H9 (cell line): ENCODE measurements at places on chromosomes 11 and 22. TPM values are rescaled to one million over a fixed set of nuclear protein-coding genes. Genes with fewer than 3 reads are reported as not detected.

The NRXN2 gene
- 3.9 and 4.8 TPM in 2 replicates for total RNA-seq

The KCNJ4 gene
- 0.88 and 0.92 TPM in 2 replicates for total RNA-seq

The GLB1L3 gene
- total RNA-seq, result 11.2 and 11.7 TPM in 2 replicates

The TRIM49B gene
- total RNA-seq, result not detected in 2 replicates

The ATG16L2 gene
- total RNA-seq, result 17.3 and 18.2 TPM in 2 replicates

The NXPE1 gene
- total RNA-seq, result not detected in 2 replicates

The FAM227A gene
- 3.6 and 4.2 TPM in 2 replicates for total RNA-seq

The PRR33 gene
- total RNA-seq, result not detected in 2 replicates

The ACO2 gene
- 64.9 and 66.6 TPM in 2 replicates for total RNA-seq

The SCT gene
- total RNA-seq, result 1.8 and 2.3 TPM in 2 replicates

The CASP5 gene
- not detected in 2 replicates for total RNA-seq

The GRAP2 gene
- total RNA-seq, result not detected in 2 replicates

The OR6X1 gene
- total RNA-seq, result not detected in 2 replicates

The TREH gene
- not detected in 2 replicates for total RNA-seq

The RBMXL2 gene
- not detected in 2 replicates for total RNA-seq

The MOV10L1 gene
- total RNA-seq, result not detected in 2 replicates

The THRSP gene
- not detected in 2 replicates for total RNA-seq

The CD248 gene
- total RNA-seq, result 1.3 and 1.5 TPM in 2 replicates

The MS4A12 gene
- not detected in 2 replicates for total RNA-seq

The PTPRCAP gene
- 1.7 and 1.9 TPM in 2 replicates for total RNA-seq

The DGCR6 gene
- 1.8 and 2.2 TPM in 2 replicates for total RNA-seq

The OLFML1 gene
- total RNA-seq, result not detected in 2 replicates

The NAA40 gene
- 43.9 and 44.4 TPM in 2 replicates for total RNA-seq

The CDKN1C gene
- 15.4 and 17.8 TPM in 2 replicates for total RNA-seq

The HBB gene
- total RNA-seq, result not detected in 2 replicates

The FZD4 gene
- 3.9 and 4.5 TPM in 2 replicates for total RNA-seq

The APOL4 gene
- not detected in 2 replicates for total RNA-seq

The ADAMTS15 gene
- 1.3 and 1.5 TPM in 2 replicates for total RNA-seq

The ABCG4 gene
- 0.68 and 1.2 TPM in 2 replicates for total RNA-seq

The OR52I2 gene
- total RNA-seq, result not detected in 2 replicates

The SLC17A6 gene
- total RNA-seq, result not detected in 2 replicates

The IGLL5 gene
- not detected in 2 replicates for total RNA-seq

The NAALAD2 gene
- total RNA-seq, result 1.8 and 2.1 TPM in 2 replicates

The LRRC4C gene
- total RNA-seq, result 0.13 and 0.22 TPM in 2 replicates

The F2 gene
- not detected in 2 replicates for total RNA-seq
